Tibial artery (tissue), 4 donors: ENCODE measurements at places on chromosomes 16 and 17.

GRCh38 chr16:14292051-14292825 is 221.1 kb downstream of the MRTFB start:
- DNase-seq = no peak

- DNase-seq = no peak
Measured at GRCh38 chr17:27669136-27669535, 38.1 kb downstream of the LGALS9 start.

GRCh38 chr17:66714046-66715023 is 120.6 kb upstream of the CACNG5 start:
- DNase-seq = no peak

DNA sequence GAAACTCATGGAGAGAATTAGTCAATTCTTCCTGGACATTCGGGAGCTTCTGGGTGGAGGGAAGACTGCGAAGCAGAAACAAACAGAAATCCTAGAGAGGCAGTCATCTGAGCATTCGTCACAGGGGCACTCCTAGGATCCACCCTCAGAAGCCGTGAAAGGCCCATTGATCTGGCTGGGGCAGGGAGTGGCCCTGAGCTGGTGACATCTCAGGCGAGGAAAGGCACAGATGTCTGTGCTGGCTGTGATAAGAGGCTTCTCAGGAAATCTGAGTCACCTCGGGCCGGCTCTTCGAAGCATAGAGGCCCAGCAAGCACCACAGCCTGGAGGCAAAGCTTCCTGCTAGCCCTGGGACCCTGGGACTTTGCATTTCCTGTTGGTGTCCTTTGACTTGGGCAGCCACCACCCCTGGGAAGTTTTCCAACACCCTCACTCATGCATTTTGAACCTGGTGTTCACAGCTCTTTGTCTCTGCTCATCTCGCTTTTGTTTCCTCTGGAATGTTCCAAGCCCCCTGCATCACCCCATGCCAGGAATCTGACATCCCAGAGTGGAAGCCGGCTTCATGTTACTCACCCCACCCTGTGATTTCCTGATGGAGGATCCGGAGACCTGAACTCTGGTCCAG is 23.3 kb upstream of the CDRT4 start:
- DNase-seq = peak; percentile 85

DNA sequence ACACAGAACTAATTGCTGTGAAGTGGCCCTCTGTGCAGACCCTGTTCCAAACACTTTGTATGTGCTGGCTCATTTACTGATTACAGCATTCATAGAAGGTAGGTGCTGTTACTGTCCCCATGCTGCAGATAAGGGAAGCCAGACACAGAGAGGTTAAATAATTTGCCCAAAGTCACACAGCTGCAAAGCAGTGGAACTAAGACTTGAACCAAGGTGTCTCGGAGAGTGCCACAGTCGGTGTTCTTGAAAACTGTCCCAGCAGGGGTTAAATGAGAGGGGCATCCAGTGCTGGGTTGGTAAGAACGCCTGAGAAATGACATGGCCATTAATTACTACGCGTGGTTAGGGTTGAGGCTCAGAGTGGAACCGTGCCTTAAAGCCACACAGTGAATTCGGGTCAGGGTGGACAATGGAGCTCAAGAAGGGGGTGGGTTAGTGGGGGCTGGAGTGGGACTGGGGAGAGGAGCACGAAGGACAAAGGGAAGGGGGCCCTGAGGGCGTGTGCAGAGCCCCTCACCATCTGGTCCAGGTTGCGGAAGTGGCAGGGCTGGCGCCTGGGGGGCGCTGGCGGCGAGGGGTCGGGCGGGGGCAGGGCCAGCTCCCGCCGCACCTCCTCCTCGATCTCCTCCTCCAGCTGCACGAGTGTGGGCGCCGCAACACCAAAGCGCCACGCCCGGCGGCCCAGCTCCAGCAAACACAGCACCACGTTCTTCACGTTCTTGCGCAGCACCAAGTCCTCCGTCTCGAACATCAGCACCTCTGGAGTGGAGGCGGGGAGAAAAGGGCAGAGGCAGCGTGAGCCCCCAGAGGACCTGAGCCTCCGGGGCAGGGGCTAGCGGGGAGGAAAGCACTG is 3.3 kb downstream of the GAS2L2 start:
- DNase-seq = no peak

- no peak for DNase-seq
Measured at GRCh38 chr17:81229666-81229920, 6.8 kb upstream of the CEP131 start.

DNA sequence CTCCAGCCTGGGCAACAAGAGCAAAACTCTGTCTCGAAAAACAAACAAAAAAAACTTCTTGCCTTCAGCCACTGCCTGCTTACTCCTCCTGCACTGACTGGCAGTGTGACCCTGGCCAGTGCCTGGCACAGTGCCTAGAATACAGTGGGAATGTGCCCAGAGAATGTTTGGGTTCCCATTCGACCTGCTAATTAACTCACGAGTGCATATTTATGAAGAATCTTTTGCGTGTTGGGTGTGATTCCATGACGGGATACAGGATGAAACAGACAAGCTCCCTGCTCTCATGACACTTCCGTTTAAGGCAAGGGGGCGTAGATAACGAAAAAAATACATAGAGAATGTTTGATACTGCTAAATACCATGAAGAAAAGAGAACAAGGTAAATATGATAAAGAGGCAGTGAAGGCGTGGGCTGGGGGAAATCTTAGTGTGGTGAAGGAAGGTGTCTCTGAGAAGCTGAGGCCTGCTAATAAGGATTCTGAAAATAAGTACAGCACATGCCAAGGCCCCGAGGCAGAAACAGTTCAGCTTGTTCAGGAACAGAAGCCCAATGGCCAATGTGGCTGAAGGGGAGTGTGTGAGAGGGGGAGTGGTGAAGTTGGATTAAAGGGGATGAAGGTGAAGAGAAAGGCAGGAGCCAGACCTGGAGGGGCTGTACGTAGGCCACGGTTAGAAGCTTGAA is 4.3 kb downstream of the ABI3 start:
- no peak for DNase-seq

DNA sequence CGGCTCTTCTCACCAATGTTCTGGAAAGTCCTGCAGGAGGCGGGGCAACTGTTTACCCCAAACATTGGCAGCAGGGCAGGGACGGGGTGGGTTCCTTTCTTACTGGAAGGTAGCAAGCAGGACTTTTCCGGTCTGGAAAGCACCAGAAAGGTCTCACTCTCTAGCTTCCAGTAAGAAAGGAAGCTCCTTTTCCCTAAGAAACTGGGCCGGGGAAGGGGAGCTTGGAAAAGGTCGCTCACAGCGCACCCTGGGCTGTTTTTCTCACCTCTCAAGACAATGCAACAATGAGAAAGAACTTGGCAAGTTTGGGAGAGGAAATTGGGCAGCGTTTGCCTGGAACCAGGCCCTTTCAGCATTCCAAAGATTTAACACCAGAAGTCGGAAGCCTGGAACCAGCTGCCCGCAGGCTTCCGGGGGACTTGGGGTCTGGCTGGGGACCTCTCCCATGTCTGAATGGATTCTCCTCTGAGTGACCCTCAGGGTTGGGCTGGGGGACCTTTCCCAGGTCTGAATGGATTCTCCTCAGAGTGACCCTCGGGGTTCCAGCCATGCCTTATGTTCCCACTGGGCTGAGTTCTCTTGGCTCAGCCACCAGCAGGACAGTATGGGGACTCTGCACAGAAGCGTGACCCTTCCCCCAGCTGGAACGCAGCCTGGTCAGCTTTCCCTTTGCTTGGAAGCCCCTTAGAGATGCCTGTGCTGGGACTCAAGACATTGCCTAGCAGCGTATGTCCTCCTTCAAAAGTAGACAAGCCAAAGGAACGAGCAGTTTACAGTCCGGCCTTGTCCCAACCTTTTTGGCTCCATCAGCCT is 166.5 kb upstream of the PLCG2 start:
- peak; percentile 53 for DNase-seq

DNA sequence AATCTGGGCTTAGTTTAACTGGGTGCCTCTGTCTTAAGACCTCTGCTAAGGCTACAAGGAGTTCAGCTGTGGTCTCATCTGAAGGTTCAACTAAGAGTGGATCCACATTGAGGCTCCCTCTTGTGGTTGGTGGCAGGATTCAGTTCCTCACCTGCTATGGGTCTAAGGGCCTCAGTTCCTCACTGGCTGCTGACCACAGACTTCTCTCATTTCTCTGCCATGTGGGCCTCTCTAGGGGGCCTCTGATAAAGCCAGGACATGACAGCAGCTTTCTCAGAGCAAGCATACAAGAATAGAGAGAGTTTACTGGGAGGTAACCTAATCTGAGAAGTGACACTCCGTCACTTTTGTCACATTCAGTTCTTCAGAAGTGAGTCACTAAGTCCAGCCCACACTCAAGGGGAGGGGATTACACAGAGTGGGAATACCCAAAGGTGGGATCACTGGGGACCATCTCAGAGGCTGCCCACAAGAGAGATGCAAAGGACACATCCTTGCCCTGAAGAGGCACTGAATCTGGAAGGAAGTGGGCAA is 19.2 kb upstream of the ABAT start:
- no peak for DNase-seq

- DNase-seq = no peak
Measured at GRCh38 chr16:11149011-11149616, 106.9 kb downstream of the SOCS1 start.

- no peak for DNase-seq
Measured at GRCh38 chr16:78641433-78641832, 542.0 kb downstream of the WWOX start.

DNA sequence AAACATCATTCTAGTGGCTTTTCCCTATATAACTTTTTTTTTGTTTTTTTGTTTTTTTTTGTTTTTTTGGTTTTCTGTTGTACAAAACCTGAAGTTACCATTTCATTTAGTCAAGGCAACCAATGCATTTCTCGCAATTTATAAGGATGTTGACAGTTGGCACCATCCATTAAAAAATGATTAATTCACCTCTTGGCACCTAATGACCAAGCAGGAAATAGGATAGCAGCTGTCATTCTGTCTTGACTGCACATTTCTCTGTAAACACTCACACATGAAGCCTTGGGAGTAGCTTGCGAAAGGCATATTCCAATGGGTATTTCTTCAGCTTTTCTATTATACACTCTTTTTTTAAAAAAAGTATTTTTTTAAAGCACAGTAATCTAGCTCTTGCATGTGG is 77.5 kb downstream of the SYCE1L start:
- DNase-seq = no peak

DNA sequence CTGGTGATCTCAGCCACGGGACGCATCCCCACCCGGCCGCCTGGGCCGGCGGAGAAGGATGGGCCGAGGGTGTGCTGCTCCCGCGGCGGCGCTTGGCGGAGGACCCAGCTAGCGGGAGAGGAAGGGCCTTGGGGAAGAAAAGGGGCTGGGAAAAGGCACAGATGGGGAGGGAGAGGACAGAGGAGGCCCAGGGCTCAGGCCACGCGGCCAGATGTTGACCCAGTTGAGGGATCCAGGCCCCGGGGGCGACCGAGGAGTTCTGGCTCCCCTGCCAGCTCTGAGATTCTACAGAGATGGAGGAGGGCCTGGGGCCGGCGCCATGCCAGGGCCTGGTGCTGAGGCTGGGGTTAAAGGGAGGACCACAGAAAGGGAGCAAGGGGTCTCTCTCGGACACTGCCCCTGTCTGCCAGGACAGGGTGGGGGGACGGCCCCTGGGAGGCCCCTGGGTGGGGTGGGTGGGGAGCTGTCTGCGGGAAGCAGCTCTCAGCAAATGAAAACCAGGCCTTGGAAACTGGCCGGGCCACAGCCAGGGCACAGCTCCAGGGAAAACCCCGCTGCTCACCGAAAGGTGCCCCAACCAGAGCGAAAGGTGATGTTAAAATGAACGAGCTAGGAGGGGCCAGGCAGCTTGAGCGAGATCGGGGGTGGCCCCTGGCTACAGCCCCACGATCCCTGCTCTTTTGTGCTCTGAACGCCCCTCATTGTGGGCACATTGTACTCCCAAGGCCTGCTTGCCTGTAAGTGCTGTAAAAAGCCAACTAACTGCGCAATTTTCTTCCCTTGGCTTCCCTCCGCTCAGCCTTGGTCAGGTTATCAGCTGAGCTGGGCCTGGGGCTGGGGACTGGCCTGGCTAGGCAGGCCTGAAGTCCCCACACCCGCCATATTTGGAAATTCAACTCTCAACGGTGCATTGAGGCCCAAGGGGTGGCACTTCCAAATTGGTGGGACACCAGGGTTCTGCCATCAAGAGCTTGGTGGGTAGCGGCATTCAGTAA is 191.4 kb downstream of the ZNF423 start:
- no peak for DNase-seq

DNA sequence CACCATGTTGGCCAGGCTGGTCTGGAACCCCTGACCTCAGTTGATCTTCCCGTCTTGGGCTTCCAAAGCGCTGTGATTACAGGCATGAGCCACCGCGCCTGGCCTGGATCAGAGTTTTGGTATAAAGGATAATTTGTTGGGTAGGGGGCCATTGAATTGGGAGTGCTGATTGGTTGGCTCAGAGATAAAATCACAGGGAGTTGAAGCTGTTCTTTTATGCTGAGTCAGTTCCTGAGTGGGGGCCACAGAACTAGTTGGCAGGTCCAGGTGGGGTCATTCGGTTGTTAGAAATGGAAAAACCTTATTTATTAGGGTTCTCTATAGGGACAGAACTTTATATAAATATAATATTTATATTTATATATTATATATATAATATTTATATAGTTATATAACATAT is 147.1 kb downstream of the SSH2 start:
- DNase-seq = no peak

DNA sequence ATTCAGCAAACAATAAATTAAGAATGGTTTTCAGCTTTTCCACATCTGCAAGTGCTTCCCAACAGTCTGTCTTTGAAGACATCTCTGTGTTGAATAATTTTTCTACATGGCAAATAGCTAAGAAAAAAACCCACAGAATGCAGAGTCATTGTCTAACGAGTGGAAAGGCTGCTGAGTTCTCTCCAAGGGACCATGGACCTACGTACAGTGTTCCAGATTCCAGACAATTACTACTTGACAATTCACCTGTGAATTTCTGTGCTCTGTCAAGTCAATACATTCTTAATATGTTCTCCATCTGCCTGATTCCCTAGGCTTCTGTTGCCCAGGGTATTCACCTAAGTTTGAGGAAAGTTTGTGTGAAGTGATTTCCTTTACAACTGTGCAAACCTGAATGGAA is 83.8 kb upstream of the CA10 start:
- no peak for DNase-seq

DNA sequence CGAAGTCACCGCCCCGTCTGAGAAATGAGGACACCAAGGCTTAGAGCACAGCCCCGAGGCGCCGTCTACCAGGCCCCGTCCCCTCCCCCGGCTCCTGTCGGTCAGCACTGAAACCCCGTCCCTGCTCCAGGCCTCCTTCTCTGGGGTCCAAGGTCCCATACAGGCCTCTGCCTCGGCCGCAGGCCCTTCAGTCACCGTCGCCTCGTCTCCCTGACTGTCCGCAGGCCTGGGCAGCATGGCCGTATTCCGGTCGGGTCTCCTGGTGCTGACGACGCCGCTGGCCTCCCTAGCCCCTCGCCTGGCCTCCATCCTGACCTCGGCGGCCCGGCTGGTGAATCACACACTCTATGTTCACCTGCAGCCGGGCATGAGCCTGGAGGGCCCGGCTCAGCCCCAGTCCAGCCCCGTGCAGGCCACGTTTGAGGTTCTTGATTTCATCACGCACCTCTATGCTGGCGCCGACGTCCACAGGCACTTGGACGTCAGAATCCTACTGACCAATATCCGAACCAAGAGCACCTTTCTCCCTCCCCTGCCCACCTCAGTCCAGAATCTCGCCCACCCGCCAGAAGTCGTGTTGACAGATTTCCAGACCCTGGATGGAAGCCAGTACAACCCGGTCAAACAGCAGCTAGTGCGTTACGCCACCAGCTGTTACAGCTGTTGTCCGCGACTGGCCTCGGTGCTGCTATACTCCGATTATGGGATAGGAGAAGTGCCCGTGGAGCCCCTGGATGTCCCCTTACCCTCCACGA is 617 bp downstream of the COASY start:
- no peak for DNase-seq

GRCh38 chr16:13351181-13351580 is 449.8 kb downstream of the SHISA9 start:
- DNase-seq = no peak

GRCh38 chr16:19783363-19784182 is 65.5 kb downstream of the IQCK start:
- DNase-seq = no peak
